Bone marrow (tissue), 2 donors: ENCODE measurements at places on chromosomes 11 and 22.

GRCh38 chr11:12991426-12991825 is 17.7 kb upstream of the RASSF10 start:
- no peak for DNase-seq

- no peak for DNase-seq
These were observed 539.3 kb downstream of the OPCML start for GRCh38 chr11:132992838-132993631.

DNA sequence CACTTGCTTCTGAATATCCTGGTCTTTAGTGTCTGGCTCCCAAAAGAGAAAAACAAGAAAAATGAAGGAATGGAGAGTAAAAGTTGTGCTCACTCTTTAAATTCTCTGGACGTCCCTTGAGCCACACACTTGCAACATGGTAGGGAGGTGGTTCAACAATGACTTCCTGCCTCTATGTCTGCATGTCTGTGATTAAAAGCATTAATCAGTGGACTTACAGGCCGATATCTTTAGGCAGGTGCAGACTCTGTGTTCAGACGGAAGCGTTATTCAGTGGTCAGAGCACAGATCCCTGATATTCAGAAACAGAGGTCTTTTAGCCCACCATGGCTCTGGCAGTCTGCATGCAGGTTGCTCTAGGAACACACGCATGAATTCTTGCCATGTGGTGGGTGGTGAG is 1920.0 kb upstream of the RAG2 start:
- no peak for DNase-seq

DNA sequence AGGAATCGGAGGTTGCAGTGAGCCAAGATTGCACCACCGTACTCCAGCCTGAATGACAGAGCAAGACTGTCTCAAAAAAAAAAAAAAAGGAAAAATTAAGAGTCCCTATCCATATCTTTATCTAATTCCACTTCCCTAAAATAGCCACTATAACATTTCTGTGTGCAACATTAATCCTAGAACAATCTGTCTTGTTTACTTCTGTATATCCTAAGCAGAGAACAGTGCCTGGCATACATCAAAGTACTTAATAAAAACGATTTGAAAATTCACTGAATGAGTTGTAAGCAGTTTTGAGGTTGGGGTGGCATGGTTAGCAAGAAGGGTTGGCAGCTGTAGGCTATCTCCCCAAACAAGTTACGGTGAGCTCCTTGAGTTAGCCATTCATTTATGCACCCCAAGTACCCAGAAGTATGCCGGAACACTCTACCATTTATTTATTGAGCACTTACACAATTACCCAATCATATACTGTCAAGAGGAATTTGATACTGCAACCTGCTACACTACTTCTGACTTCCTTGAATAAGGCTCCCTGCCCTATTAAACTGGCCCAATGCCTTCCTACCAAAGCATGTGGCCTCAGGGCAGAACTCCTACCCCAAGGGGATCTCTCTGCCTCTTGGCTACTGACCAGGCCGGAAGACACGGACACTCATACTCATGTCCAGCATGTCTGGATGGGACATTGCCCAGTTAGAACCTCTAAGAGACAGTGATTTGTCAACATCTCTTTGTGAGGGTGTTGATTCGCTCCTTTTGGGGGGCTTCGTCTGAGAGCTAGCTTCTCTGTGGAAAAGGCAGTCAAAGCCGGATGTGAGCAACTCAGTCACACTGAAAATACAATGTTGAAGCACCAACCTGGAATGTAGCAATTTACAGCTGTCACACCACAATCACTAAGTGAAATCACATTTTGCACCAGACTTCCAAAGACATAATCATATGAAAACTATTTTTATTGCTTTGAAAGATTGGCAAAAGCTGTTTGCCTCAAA is 16.3 kb upstream of the TMEM41B start:
- DNase-seq, result no peak

DNA sequence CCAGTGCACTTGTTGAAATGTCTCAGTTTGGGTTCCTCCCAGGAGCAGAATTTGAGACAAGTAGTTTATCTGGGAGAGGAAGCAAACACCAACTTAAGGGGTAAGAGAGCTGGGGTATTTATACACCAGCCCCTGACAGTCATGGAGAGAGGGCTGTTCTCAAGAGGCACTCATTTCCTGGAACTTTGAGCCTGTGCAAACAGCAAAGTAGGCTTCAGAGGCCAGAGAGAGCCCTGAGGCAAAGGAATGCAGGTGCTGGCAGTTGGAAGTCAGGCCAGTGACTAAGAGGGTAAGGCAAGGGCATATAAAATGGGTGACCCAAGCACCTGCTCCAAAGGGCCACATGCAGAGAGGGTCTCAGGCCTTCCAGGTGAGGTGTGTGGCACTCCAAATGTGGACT is 16.1 kb downstream of the MS4A18 start:
- no peak for DNase-seq

GRCh38 chr11:69415411-69416142 is 65.9 kb upstream of the LINC01488 start:
- no peak for DNase-seq

GRCh38 chr11:116911976-116912734 is 74.7 kb upstream of the APOA1 start:
- DNase-seq, result no peak

GRCh38 chr22:35460688-35461087 is 60.7 kb downstream of the MCM5 start:
- DNase-seq, result no peak

GRCh38 chr22:38172832-38173640 is 8.6 kb downstream of the PLA2G6 start:
- no peak for DNase-seq

DNA sequence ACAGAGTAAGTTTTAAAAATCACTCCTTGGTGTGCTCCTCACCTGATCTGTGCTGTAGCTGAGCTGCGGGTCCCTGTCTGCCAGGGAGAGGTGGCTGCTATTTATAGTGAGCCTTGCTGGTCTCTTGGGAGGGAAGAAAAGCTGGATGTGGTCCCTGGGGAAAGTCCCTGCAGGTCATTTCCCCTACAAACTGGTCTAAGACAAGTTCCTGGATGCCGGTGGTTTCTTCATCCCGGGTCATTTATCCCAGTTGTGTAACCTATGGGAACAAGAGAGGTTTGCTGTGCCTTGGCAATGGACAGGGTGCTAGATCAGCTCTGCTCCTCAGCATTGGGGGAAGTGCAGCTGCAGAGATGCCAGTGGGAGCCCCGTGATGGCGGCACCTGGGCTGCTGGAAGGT is at the start of gene SAA2:
Gene SAA2, minus strand, starts transcription at position 108 of the 400 bp plus-strand sequence. CDS start 657 bp downstream, outside the sequence.
- no peak for DNase-seq

DNA sequence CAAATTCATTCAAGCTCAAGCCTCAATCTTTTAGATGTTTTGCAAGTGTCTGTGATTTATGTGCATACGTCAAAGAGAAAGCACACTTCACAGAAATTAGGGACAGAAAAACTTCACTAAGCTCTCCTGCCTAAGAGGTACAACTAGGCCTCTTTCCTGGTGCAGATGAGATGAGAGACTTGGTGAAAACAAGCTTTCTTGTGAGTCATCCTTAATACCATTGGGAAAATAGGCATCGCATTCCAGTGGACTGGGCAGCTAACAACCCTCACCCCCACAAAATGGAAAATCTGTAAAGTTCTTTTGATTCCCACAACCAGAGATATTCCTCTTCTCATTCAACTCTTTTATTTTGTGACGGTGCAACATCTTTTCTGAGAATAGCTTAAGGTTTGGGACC is 1110.4 kb upstream of the CCDC90B start:
- DNase-seq, result no peak

DNA sequence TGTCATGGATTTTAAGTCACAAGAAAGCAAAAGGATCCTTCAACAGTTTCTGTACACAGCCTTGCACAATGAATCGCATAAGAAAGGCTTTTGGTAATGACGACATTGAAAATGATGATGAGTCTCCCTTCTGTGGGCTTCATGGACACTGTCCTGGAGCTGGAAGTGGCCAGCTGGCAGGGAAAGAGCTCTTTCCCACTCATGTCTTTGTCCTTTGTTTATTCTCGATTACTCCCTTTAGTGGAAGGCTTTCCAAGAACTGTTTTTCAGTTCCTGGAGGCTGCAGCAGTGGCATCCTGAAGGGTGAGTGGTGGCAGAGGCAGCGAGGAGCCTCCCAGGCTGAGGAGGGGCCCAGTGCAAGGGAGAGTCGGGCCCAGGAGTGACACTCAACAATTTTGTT is 505.2 kb downstream of the NTM start:
- no peak for DNase-seq

DNA sequence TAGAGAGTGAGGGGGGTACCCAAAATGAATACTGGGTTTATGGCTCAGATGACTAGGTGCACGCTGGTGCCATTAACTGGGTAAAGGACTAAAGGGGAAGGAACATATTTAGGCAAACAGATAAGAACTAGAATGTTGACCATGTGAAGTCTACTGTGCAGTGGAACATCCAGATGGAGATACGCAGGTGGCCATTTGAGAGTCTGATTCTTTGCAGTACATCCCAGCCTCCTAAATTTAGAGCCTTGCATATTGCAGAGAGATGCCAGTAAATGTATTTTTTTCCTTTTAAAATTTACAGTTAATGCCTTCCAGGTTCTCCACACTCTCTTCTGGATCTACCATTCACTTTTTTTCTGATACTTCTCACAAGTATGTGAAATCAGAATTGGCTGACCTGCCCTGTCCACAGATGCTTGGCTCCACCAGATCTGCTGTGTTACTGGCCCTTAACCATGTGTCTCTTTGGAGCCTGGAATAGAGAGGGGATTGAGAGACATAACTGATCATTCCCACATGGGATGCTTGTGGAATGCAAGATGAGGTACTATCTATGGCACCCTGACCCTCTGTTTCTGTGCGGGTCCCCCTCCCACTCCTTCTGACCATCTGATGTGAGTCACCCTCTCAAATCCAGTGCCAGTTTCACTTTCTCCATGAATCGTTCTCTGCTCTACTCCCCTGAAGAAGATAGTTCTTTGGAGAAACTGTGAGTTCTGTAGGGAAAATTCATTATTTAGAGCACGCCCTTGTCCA is 77.0 kb upstream of the NCAM1 start:
- DNase-seq, result no peak

DNA sequence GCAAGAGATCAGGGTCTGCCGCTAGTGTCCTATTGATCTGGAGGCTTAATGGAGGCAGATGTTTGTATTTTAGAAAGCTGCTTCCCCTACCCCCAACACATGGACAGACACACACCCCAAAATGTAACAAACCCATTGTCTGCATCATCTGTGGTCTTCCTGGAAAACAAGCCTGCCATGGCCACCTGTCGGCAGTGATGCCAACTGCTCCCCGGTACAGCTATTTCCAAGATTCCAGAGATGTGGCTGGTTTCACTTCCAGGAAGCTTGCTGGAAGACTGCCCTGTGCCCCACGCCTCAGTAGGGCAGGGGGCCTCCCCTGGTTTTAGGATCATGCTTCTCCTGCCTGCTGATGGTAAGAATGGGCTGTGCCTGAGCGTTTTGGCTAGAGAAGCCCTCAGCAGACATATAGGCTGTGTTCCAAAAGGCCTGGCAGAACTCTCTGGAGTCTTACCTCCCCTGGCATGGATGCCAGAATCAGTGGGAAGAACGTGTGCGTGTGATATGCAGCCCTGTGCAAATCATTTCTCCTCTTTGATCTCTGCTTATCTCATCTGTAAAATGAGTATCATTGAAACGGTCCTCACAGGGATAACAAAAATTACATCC is 108.6 kb downstream of the FBXO7 start:
- no peak for DNase-seq

- DNase-seq, result no peak
These were observed 56.9 kb downstream of the KREMEN1 start for GRCh38 chr22:29129808-29130140.

DNA sequence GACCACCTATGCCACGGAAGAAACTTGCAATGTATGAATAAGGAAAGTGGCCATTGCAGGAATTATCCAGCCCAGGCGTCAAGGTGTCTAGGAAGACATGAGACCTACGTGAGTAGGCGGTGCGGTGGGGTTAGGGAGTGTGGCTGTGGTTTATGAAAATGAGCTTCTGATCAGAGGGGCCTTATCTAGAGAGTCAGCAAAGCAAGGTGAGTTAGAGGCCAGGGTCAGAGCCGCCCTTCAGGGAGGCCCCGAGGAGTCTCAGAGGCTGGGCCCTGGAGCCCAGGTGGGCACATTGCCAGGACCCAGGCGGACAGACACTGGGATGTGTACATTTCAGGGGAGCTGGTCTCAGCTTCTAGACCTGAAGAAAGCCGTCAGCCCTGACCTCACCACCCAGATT is 13.8 kb upstream of the LINC01488 start:
- DNase-seq, result no peak

GRCh38 chr22:32660292-32660691 is 141.2 kb upstream of the TIMP3 start:
- peak; percentile 14 for DNase-seq

GRCh38 chr22:36659762-36660509 is 43.6 kb downstream of the CACNG2 start:
- DNase-seq, result peak; percentile 84

- no peak for DNase-seq
These were observed 108.2 kb upstream of the OR4B1 start for GRCh38 chr11:48108231-48109045.

GRCh38 chr11:64230985-64231365 is 627 bp downstream of the DNAJC4 start:
- no peak for DNase-seq

GRCh38 chr11:12981676-12982522 is 27.2 kb upstream of the RASSF10 start:
- DNase-seq, result no peak

GRCh38 chr11:105929084-105929955 is 92.7 kb downstream of the MSANTD4 start:
- DNase-seq, result no peak

GRCh38 chr11:44536788-44537516 is 28.5 kb upstream of the CD82 start:
- no peak for DNase-seq

DNA sequence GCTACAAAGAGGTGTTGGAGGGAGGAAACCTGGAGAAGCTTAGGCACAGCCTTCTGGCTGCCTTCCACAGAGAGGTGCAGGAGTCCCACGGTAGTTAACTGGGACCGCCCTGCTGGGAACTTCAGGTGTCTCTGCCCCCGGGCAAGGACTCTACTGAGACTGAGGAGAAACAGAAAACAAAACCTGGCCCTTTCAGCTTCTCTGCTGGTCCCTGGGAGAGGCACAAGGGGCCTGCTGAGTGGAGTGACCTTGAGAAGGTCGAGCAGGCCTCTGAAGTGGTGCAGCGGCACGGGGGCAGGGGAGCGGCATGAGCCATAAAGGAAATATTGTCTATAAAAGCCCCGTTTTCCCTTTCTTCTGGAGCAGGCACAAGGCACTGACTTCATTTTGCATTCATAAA is 38.9 kb downstream of the NTM start:
- DNase-seq, result no peak

- DNase-seq, result no peak
These were observed 4.4 kb downstream of the TMEM121B start for GRCh38 chr22:17116572-17117330.

DNA sequence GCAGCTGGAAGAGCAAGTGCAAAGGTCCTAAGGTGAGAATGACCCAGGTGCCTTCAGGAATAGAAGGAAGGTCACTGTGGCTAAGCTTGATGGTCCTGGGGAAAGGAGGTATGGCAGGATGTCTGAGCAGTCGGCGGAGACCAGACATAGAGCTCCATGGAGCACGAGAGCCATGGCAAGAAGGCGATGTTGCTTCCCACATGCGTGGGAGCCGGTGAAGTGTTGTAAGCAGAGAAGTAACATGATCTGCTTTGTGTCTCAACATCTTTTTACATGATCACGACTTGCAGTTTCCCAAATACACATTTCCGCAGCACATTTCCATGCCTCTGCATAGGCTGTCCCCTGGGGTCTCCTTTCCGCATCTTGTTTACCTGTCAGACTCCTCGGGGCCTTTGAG is 231.9 kb downstream of the KIRREL3 start:
- no peak for DNase-seq
